Activated gamma-delta T cell treated with Interleukin-2 at 50 U/mL for 16 hours (primary cell): ENCODE measurements at places on chromosomes 1 and 21.

DNA sequence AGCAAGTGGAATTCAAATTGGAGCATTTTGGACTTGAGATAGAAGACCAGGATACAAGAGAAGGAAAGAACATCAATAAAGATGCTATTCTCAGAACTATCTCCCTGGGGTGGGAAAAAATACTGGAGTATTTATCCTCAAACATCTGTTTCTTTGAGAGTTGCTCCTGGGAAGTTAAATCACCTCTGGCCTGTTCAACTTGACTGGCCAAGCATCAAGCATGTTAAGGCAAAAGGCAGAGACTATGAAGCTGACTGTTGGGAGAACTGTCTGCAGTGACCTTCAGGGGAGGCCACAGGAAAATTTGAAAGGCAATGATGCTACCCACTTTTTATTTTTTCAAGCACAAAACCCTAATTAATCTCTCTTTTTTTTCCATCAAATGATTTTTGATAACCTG, 239.0 kb downstream of the NTNG1 start:
- DNase-seq = no peak

- no peak for DNase-seq
These were observed 746 bp downstream of the AK4 start for GRCh38 chr1:65148548-65149350.

DNA sequence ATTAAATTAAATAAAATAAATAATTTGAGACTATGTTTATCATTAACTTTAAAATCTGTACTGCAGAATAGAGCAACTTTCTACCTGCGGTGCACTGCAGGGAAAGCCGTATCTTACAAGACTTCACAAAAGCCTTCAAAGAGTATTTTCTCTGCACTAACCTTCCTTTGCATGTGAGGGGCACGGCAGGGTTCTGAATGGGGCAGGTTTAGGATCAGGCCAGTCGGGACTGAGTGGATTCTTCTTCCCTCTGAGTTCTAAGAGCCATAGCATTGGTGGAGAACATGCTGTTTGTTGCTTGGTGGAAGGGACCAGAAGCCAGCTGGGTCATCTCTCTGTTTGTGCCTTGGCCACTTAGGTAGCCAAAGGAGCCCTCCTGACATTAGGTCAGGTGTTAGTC, 55.2 kb upstream of the LGALS8 start:
- DNase-seq = no peak

DNA sequence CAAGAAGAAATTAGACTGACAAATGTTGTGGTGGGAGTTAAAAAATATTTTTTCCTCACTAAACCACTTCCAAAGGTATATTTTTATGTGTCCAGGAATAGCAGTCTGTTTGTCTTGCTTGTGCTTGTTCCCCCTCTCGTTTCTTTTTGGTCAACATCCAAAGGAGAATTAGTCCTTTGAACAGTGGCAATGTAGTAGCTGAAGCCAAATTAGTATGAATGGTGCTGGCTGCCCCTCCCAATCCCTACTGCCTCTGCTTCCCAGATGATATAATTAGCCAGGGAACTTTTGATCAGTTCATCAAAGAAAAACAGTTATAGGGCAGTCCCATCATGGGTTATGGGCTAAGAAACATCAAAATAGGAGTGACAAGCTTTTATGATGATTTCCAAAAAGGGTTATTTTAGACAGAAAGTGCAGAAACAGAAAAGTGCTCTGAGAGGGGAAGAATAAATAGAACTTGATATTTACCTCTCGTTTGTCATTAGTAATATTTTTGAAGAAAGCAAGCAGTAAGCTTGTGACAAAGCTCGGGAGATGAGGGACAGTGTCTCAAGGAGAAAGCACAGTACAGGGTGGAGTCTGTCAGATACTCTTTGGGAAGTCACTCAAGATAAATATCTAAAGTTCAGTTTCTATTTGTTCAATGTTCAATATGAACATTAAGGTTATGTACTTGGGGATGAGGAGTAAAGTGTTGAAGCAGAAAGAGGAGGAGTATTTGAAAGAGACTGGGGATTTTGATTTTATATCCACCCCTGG, 239.1 kb downstream of the HLX start:
- DNase-seq = no peak

GRCh38 chr1:232704694-232705680, 75.1 kb upstream of the SIPA1L2 start:
- DNase-seq = no peak

- no peak for DNase-seq
These were observed 5.7 kb downstream of the IL23R start for GRCh38 chr1:67171978-67172377.

- no peak for DNase-seq
These were observed 60.5 kb downstream of the CLIC4 start for GRCh38 chr1:24805534-24806301.

DNA sequence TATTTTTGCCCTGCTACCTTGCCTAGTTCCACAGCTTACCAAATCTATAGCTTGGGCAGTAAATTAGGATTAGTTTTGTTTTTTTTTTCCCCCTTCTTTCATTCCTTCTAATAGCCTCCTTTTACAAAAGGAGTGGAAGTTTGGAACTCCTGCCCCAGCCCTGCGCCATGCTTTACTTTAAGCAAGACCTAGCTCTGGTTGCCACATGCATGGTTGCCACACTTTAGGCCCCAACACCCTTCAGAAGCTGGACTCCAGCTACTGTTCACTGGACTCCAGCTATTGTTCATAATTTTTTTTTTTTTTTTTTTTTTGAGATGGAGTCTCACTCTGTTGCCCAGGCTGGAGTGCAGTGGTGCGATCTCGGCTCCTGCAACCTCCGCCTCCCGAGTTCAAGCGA, 115.8 kb downstream of the NR5A2 start:
- DNase-seq = no peak

- no peak for DNase-seq
These were observed 79.6 kb downstream of the ATP1B1 start for GRCh38 chr1:169186106-169186505.

GRCh38 chr1:248736977-248737376, 18.6 kb downstream of the LYPD8 start:
- no peak for DNase-seq

- no peak for DNase-seq
These were observed 89.5 kb upstream of the GNG4 start for GRCh38 chr1:235739124-235739523.

DNA sequence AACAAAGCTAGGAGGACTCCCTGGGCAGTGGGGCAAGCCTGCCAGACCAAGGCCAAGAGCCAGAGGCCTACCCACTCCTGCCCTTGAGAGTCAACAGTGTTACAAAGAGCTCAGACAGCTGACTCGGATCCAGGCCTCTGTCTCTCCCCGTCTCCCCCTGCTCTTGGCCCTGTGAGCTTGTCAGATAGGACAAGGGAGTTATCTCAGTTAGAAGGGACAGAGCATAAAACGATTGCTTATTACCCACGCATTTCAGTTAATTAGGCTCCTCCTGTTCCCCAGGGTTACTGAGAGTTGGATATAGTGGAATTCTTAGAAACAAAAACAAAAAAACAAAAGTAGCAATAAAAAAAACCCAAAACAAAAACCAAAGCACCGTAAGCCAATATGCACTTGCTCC, 1.3 kb downstream of the SLC41A1 start:
- no peak for DNase-seq

GRCh38 chr1:171793636-171794035, 12.2 kb downstream of the METTL13 start:
- no peak for DNase-seq

DNA sequence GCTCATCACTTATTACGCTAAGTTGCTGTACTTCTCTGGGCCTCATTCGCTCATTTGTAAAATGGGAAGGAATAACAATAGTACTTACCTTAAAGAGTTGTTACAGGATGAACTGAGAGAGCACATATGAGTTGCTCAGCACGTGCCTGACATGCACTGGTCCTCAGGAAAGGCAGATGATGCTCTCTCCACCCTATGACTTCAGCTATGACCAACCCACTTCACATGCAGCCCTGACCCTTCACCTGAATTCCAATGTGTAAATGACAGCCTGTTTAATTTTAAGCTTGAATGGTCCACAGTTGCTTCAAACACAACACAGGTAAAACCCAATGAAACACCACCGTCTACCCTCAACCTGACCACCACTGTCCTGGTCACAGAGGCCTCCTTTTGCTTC, 32.9 kb downstream of the GADD45A start:
- DNase-seq = no peak

DNA sequence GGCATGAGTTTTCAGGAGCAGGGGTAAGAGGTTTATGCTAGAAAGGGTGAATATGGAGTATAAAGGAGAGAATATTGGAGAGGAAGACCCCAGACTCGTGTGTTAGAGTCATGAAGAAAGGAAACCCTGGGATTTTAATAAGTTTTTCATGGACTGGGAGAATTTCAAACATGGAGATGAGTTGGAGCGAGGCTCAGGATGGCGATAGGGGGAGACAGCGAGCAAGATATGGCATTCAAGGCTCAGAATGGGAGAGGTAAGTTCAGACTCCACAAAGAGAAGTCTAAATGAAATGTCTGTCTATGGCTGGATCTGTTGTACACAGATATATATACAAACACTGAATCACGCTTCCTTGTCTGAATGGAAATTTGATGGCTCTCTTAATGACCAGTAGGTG, 92.5 kb downstream of the LRRC40 start:
- DNase-seq = no peak

DNA sequence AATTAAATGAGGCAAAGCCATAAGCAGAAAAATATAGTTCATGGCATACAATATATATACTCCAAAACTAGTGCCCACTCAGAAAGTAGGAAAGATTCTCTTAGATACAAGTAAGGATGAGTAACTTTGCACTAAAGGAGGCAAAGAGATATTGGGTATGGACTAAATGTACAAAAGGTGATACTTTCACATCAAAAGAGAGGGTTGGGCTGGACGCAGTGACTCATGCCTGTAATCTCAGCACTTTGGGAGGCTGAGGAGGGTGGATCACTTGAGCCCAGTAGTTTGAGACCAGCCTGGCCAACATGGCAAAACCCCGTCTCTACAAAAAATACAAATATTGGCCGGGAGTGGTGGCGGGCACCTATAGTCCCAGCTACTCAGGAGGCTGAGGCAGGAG, 6.7 kb downstream of the KYAT3 start:
- no peak for DNase-seq

DNA sequence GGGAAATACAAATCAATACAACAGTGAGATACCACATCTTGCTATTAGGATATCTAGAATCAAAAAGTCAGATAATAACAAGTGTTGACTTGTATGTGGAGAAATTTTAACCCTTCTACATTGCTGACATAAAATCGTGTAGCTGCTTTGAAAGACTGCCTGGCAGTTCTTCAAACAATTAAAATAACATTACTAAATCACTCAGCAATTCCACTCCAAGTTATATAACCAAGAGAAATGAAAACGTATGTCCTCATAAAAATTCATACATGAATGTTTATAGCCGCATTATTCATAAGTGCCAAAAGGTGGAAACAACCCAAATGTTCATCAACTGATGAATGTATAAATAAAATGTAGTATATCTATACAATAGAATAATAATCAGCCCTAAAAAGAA, 164.6 kb downstream of the RASAL2 start:
- DNase-seq = no peak

DNA sequence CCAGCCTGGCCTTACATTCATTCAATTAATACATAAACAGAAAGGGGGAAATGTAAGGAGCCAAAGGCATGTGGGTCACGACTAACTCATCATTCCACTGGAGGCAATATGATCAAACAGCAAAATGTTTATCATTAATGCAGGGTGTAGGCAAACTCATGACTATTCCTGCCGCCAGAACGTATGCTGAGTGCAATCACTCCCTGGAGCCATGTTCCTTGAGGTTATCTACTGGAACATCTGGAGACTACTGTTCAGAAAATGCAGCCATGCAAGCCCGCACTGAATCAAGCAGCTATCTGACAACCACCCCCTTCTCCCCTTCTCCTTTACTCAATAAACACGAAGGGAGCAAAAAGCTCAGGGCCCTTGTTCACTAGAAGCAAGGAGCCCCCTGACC, 267.6 kb downstream of the COL11A1 start:
- no peak for DNase-seq

DNA sequence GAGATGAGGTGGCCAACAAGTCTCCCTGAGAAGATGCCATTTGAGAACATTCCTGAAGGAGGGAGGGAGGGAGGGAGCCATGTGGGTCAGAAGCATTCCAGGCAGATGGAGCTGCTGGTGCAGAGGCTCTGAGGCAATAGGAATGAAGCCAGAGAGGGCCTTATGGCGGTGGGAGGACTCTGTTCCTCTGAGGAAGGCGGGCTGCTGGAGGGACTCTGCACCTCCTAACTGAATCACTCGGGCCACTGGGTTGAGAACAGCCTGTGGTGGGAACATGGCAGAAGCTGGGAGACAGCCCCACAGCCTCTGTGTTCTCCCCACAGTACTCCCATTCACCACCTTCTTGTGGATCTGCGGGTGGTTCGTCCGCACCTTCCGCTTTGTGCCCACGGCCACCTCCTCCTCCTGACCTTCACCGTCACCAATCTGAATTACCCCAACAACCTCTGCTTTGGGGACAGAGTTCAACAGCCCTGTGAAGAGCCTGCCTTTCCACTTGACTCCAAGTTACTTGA, 2.4 kb upstream of the TMEM125 start:
- DNase-seq = no peak

- no peak for DNase-seq
These were observed 64.5 kb downstream of the CD58 start for GRCh38 chr1:116506132-116507004.

DNA sequence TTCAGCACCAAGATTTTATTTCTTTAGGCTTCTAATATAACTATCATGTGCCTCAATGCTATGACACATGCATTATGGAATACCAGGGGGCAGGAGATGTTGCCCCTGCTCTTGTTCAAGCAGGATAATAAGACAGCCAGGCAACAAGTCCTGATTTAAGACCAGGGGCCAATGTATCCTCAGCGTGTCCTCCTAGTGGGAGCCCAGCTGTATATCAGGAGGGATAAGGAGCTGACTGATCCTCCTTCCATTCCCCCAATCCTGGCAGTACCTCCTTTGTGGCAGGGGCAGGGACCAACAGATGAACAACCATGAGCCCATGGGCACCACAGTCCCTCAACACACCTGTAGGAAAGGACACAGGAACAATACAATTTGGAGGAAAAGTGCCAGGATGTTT, 29.3 kb downstream of the SORT1 start:
- DNase-seq = no peak

- no peak for DNase-seq
These were observed 130.8 kb downstream of the PCBP3 start for GRCh38 chr21:45774291-45774690.

DNA sequence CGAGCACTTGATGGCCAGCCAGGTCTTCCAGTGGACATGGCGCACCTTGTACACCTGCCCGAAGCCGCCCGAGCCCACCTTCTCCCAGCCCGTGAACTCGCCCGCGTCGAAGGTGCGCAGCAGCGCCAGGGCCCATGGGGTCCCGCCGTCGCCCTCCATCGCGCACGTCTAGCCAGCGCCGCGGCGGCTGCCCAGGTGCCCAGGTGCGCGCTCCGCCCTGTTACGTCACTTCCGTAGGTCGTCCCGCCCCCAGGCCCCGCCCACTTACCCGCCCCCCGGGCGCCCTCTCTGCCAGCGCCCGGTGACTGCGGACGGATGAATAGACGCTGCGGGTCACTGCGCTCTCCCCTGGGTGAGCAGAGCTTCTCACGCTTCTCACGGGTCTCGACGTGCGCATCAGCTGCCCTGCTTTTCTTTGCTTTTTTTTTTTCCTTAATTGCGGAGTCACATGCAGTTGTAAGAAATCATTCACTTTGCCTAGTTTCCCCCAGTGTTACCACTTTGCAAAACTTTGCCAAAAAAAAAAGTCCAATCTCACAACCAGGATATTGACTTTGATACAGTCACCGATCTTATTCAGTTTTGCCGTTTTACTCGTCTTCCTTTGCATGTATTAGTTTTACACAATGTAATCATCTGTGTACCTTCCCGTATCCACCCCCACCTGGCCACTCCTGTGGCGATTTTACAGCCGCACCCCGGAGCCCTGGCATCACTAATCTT, at the start of gene RIPK4:
TSS of gene RIPK4 (minus strand) at position 170 of the 723 bp plus-strand sequence. CDS start at position 159, 11 bp downstream.
- DNase-seq = peak; percentile 29
